Activated naive CD8-positive, alpha-beta T cell treated with anti-CD3 and anti-CD28 coated beads, Interleukin-2, amount 10 ng/mL, durations not matched to agents 7 days and 5 days (primary cell): ENCODE measurements at places on chromosomes 12 and 14.

DNA sequence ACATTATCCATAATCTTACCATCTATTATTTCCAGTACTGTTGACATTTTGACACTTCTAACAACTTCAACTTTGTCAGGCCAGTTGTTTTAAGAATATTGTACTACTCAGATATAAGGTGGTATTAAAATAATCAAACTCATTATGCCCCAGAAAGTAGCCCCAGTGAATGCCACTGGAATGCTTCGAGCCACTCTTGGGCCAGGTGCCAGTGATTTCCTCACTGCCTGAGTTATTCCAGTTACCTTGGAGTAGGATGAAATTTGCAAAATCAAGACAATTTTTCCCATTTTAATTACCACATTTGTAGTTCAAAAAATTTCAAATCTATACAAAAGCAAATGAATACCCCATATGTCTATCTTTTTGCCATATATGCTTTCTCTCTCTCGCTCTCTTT, 9.2 kb downstream of the CIPC start:
- no peak for DNase-seq

DNA sequence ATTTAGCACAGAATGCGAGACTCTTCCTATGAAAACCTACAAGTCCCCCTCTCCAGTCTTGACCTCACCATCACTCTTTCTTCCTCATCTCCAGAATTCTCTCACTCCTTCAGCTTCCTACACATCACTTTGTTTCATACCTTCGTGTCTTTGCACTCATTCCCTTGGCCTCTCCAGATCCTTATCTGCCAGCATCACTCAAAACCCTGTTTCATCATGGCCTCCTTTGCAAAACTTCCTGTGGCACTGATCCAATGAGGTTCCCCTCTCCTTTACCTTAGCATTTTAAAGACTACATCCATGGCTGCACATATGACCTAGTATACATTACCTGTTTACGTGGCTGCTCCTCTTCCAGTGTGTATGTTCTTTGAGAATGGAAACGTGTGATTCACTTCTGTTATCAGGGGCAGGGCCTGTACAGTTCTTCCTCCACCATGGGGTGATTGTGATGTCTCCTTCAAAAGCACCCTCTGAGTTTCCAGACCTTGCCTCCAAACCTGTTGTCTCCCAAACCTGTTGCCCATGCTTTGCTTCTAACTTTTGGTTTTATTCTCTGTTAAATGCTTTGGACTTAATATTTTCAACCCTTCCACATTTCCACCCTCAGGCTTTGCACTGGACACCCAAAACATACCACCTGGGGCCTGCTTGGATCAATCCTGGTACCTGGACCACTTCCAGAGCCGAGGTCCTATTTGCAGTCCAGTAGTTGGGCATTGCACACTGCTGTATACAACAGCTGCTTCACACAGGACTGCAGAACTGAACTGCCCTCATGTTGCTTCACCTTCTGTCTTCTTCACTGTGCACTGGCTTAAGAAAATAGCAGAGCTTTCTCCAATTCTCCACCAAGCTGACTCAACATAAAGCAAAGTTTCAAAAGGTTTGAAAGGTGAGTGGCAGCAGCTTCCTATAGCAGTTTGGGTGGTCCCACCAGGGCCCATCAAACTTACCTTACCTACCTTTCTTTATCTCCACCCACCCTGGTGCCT, 131.7 kb downstream of the LLPH start:
- DNase-seq = no peak

- no peak for DNase-seq
Observed at GRCh38 chr12:13340149-13340548, 143.6 kb downstream of the EMP1 start.

GRCh38 chr12:51208016-51208660, 9.7 kb downstream of the POU6F1 start:
- no peak for DNase-seq
